Activated CD4-positive, alpha-beta memory T cell treated with anti-CD3 and anti-CD28 coated beads, Interleukin-2, amount 10 ng/mL, durations not matched to agents 7 days and 5 days (primary cell): ENCODE measurements at places on chromosomes 16 and 17.

GRCh38 chr17:37174205-37174604 is 201.6 kb upstream of the C17orf78 start:
- no peak for DNase-seq

GRCh38 chr16:78060809-78061208 is 38.5 kb downstream of the CLEC3A start:
- DNase-seq = no peak

DNA sequence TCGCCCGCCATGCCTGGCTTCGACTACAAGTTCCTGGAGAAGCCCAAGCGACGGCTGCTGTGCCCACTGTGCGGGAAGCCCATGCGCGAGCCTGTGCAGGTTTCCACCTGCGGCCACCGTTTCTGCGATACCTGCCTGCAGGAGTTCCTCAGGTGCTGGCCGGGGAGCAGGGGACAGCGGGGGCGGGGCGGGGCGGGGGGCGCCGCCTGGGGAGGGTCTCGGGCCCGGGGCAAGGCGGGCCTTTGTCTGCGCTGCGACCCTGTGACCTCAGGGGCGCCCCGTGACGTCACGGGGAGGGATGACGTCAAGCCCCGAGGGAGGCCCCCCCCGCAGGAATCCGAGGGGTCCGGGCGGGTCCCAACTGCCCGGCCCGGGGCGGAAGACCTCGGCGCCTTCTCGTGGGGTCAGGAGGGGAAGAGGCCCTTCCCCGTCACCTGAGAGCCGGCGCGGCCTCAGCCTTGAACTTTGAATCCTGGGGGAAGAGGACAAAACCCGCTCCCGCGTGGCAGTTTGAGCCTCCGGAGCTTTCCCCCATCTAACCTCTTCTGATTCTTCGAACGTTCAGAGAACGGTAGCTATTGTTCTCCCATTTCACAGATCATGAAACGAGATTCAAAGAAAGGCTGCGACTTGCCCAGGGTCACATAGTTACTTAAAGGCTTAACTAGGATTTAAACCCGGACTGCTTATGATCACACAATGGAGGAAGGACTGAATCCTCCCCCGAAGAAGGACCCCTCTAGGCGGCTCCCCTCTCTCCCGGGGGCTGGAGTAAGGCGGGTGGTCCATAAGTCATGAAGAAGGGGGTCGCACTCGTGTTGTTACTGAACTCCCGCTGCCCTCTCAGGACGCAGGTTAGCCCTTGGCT is 527 bp downstream of the TRAF4 start:
- peak; percentile 75 for DNase-seq

- peak; percentile 75 for DNase-seq
Measured at GRCh38 chr17:44350733-44351226, 5.7 kb downstream of the GRN start.

DNA sequence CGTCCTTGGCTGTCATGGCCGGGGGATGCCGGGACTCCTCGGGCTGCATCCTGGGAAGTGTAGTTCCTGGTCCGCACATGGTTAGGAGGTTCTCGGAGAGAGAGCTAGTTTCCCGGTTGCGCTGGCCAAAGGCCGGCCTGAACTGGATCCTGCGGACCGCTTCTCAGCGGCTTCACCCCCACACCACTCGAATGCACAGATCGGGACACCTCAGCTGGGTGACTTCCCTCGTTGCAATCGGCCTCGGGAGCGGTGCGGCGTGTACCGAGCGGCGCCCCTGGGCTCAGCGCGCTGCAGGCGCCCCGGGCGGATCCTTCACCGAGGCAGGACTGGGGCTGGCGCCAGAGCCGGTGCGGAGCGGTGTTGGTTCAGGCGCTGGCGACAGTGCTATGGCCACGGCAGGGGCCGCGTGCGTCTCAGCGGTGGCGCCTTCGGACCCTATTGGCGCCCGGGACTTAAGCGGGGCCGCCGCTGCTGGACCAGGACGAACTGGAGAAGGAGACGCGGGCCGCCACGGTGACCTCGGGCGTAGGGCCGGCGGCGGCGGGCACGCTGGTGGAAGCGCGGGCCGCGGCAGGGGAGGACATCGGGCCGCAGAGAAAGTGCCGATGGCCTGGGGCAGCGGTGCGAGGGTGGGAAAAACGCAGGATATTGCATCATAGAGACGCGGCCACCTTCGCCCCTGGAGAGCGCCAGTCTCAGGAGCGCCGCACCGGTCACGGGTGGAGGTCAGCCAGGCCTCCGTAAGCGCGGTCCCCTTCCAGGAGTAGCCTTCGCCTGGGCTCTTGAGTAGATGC is 11.4 kb downstream of the ZNF629 start:
- DNase-seq = peak; percentile 67

DNA sequence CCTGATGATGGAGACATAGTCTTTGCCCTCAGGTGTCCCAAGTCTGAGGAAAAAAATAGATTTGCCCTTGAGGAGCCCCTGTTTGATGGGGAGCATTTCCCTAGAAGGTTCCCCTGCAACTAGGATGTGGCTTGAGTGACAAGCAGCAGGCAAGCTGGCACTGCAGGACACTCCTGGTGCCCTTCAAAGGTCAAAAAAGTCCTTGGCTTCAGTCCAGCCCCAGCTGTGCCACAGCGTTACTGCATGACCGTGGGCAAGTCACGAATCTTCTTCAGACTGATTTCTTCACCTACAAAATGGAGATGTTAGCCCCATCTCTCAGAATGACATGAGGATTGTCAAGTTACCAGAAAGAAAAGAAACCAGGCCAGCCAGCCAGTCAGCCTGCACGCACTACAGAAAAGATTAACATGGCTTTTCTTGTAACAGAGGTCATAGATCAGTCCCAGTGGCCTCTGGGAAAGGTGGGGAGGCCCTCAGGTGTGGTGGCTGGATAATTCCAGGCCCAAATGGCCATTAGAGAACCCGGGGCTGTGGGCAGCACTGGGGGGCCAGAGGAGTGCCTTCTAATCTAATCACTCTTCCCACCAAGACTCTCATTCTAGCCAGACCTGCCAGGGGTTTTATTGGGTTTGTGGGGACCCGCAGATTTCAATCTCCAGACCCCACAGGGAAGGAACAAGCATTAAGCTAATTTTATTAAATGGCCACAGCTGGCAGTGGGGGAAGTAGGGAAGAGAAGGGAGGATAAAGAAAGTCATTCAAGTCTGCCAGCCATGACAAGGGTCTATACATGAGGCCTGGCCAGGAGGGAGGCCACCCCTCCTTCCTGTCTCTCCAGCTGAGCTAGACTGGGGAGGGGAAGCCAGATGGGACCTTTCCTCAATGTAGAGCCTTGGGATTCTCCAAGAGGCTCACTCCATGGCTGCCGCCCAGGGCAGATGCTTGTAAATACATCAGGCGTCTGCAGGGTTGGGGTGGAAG is 9.7 kb upstream of the KIF18B start:
- DNase-seq = no peak

DNA sequence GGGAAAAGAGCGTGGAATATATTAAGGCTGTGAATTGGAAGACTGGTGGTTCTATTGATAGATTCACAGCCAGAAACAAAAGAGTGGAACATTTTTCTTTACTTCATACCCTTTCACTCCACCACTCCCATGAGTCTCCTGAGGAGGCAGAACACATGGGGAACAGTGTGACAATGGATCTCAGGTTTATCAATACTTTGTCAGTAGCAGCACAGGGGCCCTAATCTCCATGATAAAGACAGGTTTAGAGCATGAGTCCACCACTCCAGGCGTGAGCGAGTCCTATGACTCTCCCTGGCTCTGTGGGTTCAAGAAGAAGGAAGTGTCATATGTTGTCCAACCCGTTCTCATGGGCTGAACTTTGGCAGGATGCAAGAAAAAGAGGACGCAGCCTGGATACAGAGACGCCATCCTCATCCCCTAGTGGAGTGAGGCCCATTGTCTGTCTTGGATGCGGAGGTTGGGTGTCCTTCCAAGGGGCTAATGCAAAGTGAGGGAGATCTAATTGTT is 361.2 kb downstream of the TMEM114 start:
- no peak for DNase-seq

DNA sequence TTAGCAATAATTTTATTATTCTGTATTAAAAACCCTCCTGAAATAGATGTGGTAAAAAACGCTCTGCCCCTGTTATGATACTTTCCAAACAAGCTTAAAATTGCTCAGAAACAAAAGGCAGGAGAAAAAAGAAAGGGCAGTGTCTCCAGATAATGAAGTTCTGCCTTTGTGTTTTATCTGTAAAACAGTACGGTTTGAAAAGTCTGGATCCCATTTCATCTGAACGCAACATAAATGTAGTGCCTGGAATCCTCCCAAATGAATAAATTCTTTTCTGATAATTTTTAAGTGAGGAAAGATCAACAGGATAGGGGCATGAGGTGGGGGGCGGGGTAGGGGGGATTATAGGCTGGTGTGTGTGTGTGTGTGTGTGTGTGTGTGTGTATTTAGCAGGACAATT is 87.5 kb upstream of the SOX9 start:
- DNase-seq = no peak
